ENCODE measurements at places on chromosomes 1 and 21.

- no peak for DNase-seq
Measured at GRCh38 chr1:222643606-222643937, 25.7 kb downstream of the MIA3 start.

DNA sequence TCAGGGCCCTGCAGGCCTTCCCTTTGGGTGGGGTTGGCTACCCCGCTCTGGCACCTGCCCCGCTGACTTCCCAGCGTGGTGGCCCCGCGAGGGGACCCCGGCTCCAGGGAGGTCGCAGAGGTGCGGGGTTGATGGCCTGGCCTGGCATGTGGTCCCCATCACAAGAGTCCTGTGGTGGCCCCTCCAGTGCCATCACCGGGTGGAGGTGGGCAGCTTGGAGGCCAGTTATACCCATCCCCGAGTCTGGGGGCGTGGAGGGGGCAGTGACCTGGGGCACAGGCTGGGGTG is 26.8 kb downstream of the PRMT2 start:
- DNase-seq, result no peak

DNA sequence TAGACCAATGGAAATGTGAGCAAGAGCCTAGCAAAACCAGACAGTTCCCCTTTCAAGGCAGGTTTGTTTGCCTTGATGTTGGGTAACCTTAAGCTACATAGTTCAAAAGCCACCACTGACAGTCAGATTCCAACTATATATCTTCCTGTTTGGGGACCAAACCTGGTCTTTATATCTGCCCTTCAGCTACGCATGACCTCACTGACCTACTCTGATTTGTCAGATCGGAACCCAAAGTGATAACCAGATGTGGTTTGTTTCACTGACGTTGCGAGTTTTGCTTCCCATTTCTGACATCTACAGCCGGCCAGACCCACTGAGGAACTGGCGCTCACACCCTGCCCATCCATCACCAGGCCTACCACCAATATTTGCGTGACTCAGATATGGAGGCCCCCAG is 361.1 kb upstream of the CHRM3 start:
- DNase-seq, result no peak

DNA sequence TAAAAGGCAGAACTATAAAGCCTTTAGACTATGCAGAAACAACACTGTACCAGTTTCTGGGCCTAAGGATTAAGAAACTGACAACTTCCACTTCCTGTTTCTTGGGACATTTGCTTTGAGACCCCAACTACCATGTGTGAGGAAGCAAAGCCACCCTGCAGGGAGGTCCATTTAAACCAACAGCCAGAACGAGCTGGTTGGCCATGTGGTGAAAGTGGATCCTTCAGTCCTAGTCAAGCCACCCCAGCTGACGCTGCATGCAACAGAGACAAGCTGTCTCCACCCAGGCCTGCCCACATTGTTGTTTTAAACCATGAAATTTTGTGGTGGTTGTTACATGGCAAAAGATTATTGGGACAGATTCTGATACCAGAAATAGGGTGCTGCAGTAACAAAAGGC is 31.8 kb upstream of the SLFNL1 start:
- no peak for DNase-seq
